ENCODE measurements at places on chromosomes 6 and 20.

GRCh38 chr20:38001981-38002380 lies 31.3 kb downstream of the TTI1 start:
- DNase-seq: peak; percentile 37

DNA sequence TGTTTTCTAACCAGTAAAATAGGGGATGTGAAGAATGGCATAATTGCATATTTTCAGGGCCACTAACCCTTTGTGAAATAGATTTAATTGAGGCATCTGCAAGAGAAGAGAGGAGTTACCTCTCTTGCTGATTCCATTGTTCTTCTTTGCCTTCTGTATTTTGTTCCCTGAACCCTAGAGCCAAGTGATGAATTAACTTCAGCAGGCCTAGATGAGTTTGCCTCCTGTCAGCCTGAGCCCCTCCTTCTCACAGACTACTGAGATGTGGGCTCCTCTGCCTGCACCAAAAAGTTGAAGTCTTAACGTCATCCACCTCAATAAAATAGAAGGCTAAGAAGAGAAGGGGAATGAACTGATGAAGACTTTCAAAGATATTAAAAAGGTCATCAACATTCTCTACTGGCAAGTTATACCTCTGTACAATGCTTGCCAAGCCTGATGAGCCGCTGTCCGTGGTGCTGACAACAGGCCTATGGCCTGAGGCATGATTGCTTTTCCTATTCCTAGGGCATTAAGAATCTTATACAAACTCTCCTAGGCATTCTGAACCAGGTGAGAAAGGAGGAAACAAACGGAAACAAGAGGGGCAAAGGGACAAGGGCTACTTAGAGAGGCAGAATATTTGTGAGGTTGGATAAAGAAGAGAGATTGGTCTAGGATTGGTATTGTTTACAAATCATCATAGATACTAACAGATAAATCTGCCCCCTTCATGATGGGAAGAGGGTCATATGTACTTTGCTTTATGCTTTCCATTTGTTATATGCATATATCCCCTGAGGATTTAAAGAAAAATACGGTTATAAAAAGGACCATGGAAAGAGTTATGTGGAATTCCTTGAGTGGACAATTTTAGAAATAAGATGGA lies 46.8 kb downstream of the CD24 start:
- DNase-seq: peak; percentile 48

DNA sequence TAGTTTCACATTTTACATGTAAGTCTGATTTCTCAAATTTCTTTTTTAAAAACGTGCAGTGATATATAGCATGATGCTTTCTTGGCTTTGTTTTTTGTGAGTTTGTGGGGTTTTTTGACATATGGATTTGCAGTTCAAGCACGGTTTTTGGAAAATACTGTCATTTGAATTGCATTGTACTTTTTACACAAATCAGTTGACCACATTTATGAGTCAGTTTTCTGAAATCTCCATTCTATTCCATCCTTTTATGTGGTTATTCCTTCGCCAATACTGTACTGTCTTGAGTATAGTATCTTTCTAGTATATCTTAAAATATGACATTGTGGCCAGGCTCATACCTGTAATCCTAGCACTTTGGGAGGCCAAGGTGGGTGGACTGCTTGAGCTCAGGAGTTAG lies 890.0 kb upstream of the CITED2 start:
- DNase-seq: no peak

DNA sequence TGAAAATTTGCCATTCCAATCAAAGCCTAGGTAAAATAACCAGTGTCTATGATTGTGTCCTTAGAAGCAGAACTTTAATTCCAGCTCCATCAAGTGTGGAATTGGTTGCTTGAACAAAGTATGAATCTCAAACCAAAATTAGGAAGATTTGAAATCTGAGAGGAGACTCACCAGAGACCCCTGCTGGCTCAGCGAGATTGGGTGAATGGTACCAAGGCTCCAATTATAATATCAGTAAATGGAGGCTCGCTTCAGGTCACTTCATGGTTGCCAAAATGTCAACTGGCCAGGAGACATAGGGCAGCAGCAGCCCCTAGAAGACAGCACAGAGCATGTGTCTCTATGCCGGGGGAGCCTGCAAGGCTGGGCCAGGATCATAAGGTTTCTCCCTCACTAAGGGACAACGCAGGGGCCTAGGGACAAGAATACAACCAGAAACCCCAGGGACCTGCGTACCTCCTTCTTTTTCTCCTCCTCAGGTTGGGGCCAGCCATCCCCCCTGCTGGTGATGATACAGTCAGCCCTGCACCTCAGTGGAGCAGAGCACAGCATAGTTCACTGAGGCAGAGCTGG lies 14.0 kb downstream of the RBL1 start:
- no peak for DNase-seq

DNA sequence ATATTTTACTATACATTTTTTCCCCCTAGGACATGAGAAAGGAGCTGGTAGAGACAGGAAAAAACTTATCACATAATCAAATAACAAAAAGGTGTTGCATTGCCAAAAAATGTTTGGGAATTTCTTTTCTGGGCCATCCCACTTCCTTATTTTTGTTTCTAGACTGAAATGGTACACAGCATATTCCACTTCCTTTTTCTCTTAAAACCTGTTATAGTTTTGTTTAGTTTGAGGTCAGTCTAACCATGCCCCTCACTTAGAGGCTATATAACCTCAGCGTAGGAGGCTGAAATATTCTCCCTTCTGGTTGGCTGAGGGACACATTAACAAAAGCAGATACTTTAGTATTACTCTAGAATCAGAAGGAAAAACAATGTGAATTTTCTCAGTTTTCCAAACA lies 323.9 kb downstream of the GJA1 start:
- no peak for DNase-seq

GRCh38 chr20:43941476-43942200 lies 27.0 kb downstream of the TOX2 start:
- DNase-seq: no peak

DNA sequence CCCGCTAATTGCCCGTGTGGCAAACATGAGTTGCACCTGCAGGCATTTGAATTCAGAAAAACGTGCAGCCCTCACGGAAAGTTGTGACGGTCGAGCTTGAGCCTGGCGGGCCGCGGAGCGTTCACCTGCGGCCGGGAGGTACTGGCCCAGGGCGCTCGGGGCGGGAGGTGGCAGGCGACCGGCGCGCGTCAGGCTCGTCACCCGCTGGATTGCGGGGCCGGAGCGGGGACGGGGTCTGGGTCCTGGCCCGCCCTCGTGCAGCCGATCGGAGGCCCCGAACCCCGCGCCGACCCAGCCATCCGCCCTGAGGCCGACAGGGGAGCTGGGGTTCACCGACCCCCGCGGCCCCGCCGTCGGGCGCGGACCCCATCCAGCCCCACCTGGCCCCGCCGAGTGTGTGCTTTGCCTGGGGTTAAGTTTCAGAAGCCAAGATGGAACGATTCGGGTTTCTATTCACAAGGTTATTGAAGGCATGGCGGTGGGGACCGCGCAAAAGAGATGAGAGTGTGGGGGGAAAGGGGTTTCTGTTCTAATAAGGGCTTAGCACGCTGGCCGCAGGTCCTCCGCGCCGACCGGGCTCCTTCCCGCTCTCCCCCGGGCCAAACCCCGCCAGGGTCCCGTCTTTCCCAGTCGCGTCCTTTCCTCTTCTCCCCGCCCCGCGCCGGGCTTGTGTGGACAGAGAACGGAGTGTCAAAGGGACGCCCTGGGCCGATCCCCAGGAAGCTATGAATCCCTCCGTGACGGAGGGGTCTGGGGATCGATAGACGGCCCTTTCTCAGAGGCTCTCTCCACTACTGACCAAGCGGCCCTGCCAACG lies 1.6 kb upstream of the HEY2 start:
- DNase-seq: no peak

GRCh38 chr6:98833307-98834059 lies 891 bp upstream of the POU3F2 start:
- no peak for DNase-seq

GRCh38 chr6:7051780-7052442 lies 55.9 kb upstream of the RREB1 start:
- peak; percentile 36 for DNase-seq

- no peak for DNase-seq
Observed at GRCh38 chr20:43167021-43167420, 22.7 kb downstream of the PTPRT start.

GRCh38 chr6:79399499-79399898 lies 137.7 kb downstream of the LCA5 start:
- no peak for DNase-seq

GRCh38 chr6:169665289-169665688 lies 36.5 kb downstream of the WDR27 start:
- no peak for DNase-seq

DNA sequence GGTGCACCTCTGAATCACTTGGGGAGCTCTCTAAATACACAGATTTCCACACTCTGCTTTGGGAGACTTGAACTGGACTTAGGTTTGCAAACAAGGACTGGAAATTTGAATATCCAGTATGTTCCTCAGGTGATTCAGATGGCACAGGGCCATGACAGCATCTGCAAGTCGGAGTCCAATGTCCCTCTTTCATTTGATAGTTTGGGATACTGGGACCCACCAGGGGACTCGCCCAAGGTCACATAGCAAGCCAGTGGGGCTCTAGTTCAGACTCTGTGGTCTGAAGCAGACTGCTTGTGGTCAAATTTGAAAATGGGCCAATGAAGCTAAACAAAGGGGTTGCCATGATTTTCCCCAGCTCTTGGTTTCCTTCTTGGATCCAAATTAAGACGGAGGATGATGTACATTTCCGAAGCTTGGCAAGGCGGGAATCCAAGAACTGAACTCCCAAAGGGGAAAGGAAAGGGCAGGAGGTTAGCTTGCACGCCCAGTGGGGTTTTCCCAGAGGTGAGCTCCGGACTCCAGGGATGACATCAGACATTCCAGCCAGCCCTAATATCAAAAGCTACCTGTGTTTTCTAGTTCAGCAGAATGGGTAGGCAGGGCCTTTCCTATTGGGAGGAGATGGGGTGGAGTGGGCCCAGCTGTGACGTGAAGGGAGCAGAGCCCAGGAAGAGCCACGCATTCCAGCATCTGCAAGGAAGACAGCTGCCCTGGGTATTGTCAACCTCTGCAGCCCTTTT lies 3.4 kb upstream of the SYS1 start:
- DNase-seq: peak; percentile 60

GRCh38 chr6:106117579-106117978 lies 31.4 kb downstream of the PRDM1 start:
- no peak for DNase-seq
